AG04450 (cell line): ENCODE measurements at places on chromosomes 7 and 10.

DNA sequence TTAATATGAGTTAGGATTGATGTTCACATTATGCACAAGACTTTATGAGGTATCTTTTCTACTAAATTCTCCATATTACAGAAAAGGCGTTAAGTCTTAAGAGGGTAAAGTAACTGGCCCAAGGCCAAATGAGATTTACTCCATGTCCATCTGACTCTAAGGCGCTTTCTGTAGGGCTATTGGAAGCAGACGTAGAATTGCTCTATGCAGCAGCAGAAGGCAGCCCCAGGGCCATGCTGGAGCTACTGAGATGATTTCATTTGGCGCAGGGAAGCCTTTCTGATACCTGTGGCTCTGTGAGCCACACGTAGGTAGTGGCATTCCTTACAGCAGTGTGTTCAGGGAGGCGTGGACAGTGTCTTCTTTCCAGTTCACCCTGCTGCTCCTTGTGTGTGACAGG lies 133.1 kb downstream of the SH2D4B start:
- DNase-seq, result no peak

- no peak for DNase-seq
Measured at GRCh38 chr10:76422769-76423168, 991.3 kb downstream of the LRMDA start.

DNA sequence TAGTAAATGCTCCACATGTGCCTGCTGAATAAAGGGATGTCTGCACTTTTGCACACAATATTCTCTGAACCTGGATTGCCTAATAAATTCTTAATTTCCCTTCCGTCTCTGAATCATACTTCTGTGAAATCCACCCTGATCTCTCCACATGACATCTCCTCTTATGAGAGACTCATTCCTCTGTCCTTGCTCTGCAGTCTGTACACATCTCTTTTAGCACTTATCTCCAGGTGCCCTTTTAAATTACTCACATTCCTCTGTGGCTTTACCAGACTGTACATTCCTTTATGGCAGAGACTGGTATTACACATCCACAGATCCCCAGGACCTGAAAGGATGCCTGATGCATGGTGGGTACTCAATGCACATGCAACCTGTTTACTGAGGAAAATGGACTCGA lies 527.6 kb downstream of the PHTF2 start:
- DNase-seq, result peak; percentile 3

DNA sequence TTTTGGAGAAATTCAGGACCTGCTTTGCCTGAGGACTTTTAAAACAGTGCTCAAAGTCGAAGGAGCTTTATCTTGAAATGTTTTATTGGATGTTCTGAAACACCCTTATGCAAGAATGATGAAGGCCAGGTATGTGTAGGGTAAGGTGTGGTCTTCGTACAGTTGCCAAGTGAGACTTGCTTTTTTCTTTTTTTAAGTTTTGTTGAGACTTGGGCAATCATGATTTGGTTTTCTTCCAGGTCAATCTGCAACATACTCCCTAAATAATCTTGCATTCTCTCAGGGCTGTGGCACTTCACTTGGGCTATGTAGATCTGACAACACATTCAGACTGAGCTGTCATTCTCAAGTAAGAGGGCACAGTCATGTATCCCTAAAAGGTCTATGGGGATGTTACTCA lies 75.0 kb downstream of the GATA3 start:
- no peak for DNase-seq

DNA sequence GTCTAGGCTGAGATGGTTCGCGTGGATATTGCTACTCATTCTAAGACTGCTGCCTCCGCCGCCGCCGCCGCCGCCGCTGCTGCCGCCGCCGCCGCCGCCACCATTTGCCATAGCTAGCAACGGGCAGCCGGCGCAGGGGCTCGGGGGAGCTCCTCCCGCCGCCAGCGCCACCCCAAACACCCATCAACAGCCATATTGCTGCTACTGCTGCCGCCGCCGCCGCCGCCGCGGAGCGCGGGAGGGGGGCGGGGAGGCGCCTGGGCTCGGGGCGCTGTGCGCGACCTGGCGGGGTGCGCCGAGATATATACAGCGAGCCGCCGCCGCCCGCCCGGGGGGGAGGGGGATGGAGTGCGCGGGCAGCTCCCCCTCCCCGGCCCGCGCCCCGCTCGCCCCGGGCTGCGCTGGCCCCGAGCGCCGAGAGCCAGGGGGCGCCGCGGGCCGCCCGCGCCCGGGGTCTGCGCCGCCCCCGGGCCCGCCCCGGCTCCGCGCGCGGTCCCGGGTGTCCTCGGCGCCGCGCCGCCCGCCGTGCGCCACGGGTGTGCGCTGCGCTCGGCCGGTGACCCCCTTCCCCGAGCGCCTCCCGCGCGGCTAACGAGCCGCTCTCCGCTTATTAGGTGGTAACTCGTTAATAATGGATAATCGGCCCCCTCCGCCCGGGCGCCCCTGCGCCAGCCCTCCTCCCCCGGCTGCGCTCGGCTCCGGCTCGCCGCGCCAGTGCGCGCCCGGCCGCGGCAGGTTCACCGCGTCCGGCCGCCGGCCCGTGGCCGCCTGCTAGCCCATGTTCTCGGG lies at the start of gene KCNMA1:
Gene KCNMA1 (minus strand): TSS at position 277 of the 789 bp plus-strand sequence.
- no peak for DNase-seq

- no peak for DNase-seq
Measured at GRCh38 chr7:51158742-51159445, 157.7 kb downstream of the COBL start.

DNA sequence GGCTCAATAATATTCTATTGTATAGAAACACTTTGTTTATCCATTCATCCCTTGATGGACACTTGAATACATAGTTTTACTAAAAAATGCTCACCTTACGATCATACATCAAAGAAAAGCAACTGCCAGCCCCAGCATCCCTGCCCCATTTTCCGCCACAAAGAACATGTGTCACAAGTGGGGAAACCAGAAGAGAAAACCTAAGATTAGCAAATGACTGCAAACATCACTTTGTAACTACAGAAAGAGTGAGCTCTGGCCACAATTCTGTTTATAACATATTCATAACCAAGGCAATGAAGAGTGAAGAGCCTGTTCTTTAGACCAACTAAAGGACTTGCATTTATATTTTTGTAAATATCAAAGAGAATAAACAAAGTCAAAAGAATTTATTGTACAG lies 89.8 kb downstream of the DOCK4 start:
- no peak for DNase-seq

GRCh38 chr7:16609842-16610450 lies 35.6 kb downstream of the ANKMY2 start:
- no peak for DNase-seq

GRCh38 chr7:37162106-37162505 lies 286.6 kb downstream of the ELMO1 start:
- DNase-seq, result no peak

DNA sequence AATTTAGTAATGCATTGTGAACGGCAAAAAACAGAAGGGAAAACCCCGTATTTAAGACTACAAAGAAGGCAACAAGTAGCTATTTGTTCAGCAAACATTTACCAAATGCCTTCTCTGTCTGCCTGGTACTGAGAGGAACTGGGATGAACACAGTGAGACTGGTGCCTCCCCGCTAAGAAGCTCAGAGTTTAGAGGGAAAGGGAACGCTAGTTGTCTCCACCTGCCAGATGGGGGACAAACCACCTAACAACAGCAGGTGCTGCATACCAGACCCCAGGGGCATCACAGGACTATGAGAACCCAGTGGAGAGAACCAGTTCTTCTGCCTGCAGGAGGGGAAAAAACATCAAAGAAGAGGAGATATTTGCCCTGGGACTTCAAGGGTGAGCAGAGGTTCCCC lies 147.1 kb downstream of the SLC25A13 start:
- no peak for DNase-seq

DNA sequence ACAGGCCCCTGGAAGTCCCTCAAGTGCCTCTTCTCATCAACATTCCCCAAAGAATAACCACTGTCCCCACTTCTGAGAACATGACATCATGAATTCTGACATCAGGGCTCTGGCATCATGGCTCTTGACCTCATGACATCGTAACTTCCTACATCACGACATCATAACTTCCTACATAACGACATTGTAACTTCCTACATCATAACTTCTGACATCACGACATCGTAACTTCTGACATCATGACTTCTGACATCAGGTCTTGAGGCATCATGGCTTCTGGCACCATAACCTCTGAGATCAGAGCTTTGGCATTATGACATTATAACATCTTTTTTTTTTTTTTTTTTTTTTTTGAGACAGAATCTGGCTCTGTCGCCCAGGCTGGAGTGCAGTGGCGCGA lies 66.7 kb upstream of the FAM20C start:
- no peak for DNase-seq

- no peak for DNase-seq
Measured at GRCh38 chr10:85262992-85263391, 934.6 kb downstream of the CCSER2 start.

GRCh38 chr10:118258285-118258684 lies 83.8 kb downstream of the FAM204A start:
- no peak for DNase-seq

GRCh38 chr10:75399461-75400162 lies 2.0 kb downstream of the ZNF503 start:
- no peak for DNase-seq

- no peak for DNase-seq
Measured at GRCh38 chr7:27071622-27072390, 24.0 kb downstream of the HOXA1 start.

- no peak for DNase-seq
Measured at GRCh38 chr10:34650156-34650555, 164.9 kb downstream of the PARD3 start.

DNA sequence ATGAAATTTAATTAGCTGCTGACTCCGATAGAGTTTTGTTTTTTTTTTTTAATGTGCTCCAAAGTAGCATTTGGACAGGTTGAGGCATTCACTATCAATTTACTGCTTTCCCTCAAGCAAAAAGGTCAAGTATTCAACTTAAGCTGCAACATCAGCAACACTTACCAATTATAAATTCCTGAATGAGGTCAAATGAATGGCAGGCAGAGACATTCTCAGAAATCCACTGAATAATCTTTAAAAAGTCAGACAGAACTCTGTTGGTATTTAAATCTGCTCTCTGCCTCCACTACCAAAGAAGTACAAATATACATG lies 62.8 kb downstream of the GSAP start:
- DNase-seq, result no peak

GRCh38 chr7:155829796-155830470 lies 17.7 kb upstream of the SHH start:
- DNase-seq, result no peak

DNA sequence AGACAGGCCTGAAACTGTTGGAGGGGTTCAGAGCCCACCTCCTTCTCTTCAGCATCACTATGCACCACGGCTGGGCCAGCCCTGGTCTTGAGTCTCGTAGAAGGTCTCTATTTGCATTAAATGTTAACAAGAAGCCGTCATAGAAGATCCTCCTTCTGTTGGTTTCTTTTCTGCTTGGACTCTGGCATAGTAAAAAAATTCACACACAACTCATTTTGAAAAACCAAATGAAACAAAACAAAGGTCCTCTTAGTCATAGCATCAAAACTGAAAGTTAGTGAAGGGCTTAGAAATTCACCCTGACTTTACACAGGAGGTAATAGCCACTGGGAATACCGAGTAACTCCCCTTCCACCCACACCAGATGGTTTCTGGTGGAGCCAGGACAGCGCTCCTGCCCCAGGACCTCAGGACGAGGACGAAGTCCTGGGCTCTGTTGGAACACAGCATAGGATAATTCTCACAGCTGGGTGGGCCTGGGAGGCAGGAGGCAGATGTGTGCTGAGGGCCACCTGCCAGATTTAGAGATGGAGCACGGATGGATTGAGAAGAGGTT lies 248.4 kb upstream of the KLF6 start:
- DNase-seq, result no peak

DNA sequence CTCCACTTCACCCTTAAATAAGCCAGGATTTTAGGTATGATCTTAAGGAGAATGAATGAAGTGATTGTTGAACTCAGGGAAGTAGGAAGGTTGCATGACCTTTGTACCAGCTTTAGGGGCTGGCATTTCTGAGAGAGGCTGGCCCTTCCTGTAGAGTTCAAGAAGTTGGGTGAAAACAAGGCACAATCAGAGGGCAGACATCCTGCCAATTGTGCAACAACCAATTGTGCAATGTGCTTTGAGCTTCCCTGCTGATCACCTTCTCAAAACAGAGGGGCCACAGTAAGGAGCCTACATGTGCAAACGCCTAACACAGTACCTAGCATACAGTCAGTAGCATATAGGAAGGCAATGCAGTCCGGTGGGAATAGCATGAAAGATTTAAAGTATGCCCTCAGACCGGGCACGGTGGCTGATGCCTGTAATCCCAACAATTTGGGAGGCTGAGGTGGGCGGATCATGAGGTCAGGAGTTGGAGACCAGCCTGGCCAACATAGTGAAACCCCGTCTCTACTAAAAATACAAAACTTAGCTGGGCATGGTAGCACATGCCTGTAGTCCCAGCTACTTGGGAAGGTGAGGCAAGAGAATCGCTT lies 5.4 kb downstream of the CPVL start:
- DNase-seq, result no peak

GRCh38 chr10:114922003-114922402 lies 16.0 kb upstream of the TRUB1 start:
- no peak for DNase-seq

DNA sequence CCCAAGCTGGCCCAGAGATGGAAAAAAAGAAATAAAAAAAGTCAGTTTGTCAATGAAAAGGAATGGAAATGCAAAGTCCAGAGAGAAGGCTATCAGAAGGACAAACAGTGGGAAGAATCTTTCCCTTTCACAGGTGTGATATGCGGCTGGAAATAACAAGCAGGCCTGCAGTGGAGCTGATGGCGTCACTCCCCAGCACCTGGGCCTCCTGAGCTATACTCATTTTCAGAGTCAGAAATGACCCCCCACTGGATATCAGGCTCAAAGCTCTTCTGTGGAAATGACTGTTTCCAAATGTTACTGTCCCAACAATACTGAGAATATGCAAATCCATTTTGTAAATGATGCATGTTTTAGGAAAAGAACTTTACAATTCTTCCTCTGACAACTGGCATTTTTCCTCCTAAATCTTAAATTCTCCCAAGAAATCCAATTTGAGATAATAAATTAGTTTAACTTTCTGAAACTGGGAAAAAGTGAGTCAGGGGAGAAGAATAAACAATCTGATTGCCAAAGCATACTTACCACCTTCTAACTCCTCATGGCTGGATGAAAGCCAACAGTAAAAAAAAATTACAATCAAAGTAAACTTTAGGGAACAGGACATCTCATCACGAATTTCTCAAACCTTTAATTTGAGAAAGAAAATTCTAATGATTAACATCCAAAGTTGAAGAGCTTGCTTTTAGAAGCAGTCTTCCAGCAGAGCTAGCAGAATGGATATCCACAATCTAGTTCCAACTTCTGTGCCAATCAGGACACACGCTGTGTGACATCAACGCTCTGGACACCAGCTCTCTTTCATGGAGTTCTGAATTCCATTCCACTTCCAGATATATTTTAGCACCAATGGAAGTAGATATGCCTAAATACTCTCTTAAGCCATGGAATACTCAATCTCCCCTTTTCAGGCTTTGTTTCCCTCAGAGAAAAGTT lies 5.3 kb upstream of the CUZD1 start:
- DNase-seq, result no peak

GRCh38 chr10:106224676-106225075 lies 939.8 kb downstream of the SORCS1 start:
- DNase-seq, result no peak

- peak; percentile 61 for DNase-seq
Measured at GRCh38 chr7:13050703-13051102, 363.3 kb downstream of the ARL4A start.
